ENCODE measurements at places on chromosomes 2 and 18.
A peak's percentile ranks its signal among the peaks of the same experiment; 100 is the strongest.

- DNase-seq: no peak
Measured at GRCh38 chr2:29213888-29214291, 98.7 kb downstream of the CLIP4 start.

- no peak for DNase-seq
Measured at GRCh38 chr2:147002256-147002655, 842.6 kb upstream of the ACVR2A start.

- no peak for DNase-seq
Measured at GRCh38 chr2:12931186-12931844, 214.6 kb downstream of the TRIB2 start.

- no peak for DNase-seq
Measured at GRCh38 chr2:205259121-205259520, 423.2 kb upstream of the NRP2 start.

DNA sequence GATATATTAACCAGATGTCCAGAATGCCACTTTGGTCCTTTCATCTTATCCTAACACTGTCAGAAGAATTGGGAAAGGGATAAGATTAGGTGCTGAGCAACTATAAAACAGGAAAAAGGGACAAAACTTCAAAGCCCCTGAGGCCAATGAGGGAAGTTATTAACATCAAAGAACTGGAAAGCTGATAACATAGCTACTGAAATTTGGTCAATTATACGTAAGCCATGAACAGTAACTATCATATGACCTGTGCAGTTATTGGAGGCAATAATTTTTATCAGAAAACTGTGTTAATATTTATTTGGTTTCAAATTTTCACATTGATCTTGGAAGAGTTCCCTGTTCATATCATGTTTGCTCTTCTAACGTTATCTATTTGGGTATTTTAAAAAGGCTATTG is 2.6 kb upstream of the REG3A start:
- DNase-seq: no peak

DNA sequence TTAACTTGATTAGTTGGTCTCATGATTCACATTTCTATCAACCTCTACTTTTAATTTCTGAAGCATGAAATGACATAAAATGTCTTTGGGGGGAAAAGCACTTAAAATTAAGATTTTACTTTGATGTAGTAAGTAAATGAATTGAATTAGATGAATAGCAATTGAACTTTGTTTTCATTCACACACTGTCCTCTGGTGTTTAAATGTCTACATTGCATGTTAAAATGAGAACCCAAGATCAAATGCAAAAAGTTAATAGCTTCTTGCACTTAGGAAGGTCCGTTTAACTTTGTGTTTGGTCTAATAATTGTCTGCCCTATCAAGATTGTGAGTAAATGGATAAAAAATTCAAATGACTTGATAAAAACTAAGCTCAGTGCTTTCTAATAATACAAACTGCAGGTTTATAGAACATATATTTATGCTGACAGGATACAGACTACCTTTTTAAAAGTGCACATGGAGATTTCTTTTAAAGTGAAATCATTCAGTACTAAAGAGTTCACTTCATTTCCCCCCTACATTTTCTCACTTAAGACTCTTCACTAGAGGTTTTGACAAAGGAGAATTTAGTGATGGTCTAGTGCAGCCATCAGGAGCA is 156.2 kb upstream of the NABP1 start:
- no peak for DNase-seq

- DNase-seq: no peak
Measured at GRCh38 chr2:111662039-111662770, 221.8 kb downstream of the ANAPC1 start.

GRCh38 chr2:237149425-237149824 is 63.7 kb downstream of the COPS8 start:
- DNase-seq: no peak

GRCh38 chr18:69844656-69845055 is 103.0 kb downstream of the CD226 start:
- DNase-seq: no peak

DNA sequence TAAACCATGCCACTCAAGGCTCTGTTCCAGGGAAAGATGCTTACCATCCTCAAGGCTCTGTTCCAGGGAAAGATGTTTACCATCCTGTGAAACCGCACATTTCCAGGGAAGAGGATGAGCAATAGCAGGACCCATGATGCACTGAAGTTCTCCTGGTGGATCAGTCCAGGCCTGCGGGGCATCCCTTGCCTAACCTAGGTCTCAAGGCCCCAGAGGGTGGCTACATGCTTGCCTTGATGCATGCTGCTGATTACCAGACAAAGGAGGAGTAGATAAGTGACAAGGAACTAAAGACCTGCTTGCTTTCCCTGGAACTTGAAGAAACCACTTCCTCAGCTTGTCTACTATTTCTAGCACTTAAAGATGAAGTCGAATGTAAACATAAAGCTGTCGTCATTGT is 111.0 kb upstream of the LINC00305 start:
- no peak for DNase-seq

DNA sequence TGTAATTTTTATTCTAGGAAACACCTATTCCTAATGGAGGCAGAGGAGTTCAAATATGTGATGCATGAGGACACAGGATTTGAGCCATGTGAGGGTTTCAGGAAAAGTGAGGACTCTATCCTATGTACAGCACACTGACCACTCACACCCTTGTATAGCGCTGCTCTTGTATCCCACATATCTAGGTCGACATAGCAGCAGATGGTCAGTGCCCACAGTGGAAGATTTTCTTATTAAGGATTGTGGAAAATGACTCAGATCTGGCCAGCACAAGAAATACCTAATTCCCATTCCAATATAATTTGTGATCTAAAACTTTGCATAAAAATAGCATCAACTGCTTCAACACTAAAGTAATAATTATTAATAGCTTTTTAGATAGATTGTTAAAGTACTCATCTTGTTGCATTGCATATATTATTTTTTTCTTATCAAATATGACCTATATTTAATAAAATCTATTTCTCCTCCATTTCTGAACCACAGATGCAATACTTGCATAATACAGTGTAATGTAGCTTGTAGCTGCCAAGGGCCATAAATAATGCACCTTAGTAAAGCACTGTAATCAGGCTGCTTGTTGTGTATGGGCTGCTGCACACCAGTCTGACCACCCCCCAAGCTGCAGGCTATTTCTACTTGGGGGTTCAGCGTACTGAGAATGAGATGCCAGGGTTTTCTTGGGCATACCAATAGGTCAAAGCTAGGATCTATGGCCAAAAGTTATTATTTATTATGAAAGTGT is 442.2 kb upstream of the CWC22 start:
- DNase-seq: no peak

DNA sequence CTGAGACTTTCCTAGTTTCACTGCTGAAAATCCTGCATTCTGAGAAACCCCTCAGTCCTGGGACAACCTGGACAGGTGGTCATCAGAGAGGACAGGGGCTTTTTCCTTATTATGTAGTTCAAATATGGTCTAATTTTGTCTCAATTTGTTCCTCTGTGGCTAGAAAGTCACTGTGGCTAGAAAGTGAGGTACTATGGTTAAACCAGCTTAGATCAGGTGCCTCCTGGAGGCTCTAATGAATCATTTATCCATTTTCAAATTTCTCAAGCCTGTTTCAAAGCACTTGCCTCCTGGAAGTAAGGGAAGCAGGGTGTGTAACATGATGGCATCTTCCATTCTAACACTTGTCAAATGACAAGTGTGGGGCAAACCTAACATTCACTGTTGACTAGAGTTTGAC is 326.8 kb downstream of the PIK3C3 start:
- DNase-seq: no peak

DNA sequence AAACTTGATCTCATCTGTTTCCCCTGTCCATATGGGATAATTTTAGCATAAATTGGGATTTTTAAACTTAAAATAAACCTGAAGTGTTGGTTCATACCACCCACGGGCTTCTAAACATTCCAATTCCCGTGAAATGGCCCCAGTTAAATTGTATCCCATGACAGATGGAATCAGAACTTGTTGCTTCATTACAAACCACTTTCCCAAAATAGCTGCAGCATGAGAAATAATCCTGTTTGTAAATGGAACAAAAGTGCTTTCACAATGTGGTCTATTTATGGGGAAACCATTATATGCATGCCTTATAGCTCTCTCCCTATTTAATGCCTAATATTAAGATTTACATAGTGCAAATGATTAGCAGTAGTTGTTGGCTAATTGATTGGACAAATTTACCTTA is 15.9 kb downstream of the SCG2 start:
- peak; percentile 60 for DNase-seq

- DNase-seq: no peak
Measured at GRCh38 chr2:16487686-16488085, 177.9 kb downstream of the CYRIA start.

- DNase-seq: no peak
Measured at GRCh38 chr18:595068-595467, 1.7 kb upstream of the CLUL1 start.

- no peak for DNase-seq
Measured at GRCh38 chr2:68390114-68390513, 25.0 kb downstream of the PLEK start.

- peak; percentile 54 for DNase-seq
Measured at GRCh38 chr2:112092286-112093041, 37.4 kb downstream of the TMEM87B start.

- no peak for DNase-seq
Measured at GRCh38 chr18:31573051-31573450, 18.6 kb upstream of the TTR start.

- DNase-seq: peak; percentile 45
Measured at GRCh38 chr2:64179582-64180321, 35.5 kb upstream of the PELI1 start.

DNA sequence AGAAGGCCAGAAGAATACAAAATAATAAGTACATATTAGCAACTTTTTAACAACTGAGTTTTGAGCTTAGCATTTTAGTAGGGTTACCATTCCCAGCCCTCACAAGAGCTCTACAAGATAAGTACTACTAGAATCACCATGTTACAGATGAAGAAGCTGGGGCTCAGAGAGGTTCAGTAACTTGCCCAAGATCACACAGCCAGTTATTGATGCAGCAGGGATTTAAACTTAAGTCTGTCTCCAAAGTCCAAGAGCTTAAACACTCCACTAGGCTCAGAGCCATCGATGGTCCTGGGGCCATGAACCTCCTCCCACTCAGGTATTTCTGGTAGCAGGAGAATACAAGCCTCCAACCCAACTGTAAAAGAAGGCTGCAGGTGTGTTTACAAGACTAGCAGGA is 30.8 kb downstream of the TNS1 start:
- DNase-seq: no peak

GRCh38 chr2:169704160-169704708 is 10.0 kb downstream of the PHOSPHO2 start:
- DNase-seq: no peak

DNA sequence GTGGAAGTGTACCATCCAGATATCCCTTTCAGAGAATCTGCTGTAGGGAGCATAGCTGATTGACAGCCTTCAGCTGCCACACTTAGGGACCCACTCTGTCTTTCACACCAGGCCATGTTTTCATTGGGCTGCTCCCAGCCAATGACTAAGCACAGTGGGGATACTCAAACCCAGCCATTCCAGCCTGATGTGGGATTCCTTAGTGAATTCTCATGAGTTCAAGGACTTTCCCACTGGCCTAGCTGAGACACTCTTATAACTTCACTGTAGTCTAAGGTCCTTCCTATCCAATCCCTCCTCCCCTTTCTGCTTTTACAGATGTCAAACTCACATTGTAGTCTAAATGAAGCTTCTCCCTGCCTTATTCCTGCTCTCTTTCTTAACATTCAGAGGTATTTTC is 201.2 kb downstream of the PIK3C3 start:
- no peak for DNase-seq

DNA sequence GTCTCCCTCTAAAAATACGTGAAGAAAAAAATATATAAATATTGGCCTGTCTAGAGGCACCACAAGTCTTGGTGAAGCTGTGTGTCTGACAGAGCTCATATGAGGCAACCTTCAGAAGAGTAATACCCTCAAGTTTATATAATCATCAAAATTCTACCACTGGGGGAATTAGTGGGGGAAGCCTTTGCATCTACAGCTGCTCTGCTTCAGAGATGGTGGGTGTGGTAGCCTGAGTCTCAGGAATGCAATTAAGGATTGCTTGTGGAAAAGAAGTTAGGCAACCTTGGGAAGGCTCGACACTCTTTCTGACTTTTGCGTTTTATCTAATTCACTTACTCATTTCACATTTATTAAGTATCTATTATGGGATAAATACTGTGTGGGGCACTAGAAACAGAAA is 17.4 kb downstream of the TPGS2 start:
- no peak for DNase-seq

GRCh38 chr2:20583425-20583881 is 67.4 kb downstream of the HS1BP3 start:
- DNase-seq: no peak

GRCh38 chr2:133641942-133642725 is 73.9 kb upstream of the NCKAP5 start:
- no peak for DNase-seq

DNA sequence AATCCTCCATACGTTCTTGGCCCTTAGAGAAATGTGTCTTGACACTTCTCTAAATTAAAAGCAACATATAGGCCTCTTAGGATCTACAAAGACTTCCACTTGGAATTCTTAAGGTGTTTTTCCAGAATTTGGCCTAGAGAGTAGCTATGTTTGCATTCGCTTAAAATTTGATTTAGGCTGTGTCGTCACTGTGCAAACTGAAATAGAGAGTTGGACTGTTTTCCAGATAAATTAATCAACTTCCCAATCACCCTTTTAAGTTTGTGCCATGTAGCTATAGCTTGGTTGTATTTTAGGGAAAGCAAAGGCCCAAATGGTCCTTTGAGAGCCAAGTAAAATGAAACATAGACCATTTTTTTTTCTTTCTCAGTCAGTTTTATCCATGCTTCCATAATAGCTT is 128.6 kb upstream of the RASGRP3 start:
- no peak for DNase-seq

GRCh38 chr18:72985686-72986085 is 117.9 kb upstream of the NETO1 start:
- no peak for DNase-seq

DNA sequence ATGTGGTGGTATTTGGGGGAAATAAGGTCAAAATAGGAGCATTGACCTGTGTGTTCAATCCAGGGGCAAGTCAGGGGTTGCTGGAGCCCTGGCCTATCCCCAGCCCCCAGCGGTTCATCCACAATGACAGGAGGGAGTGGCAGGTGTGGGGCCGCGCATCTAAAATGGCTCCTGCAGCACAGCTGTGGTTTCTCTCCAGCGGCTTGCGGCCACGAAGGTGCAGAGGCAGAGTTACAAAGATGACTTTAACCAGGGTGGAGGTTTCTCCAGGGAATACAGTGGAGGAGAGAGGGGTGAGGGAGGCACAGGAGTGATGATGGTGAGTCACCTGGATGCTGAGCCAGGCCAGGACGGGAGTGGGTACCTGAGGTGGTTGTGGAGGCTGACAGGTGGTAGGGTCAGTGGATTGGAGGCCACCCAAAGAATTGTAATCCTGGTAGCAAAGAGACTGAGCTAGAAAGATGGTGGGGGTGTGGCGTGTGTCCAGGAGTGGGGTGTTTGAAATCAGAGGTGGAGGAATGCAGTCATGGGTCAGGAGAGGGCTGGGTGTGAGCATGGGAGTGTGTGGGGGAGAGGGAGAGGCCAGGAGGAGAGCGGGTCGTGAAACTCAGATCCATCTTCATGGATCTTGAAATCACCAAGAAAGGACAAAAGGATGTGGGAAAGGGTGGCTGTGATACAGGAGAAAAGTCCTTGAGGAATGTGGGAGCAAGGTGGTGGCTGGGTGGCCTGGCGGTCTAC is 83.2 kb downstream of the CTIF start:
- no peak for DNase-seq

- DNase-seq: no peak
Measured at GRCh38 chr2:177404243-177404642, 11.7 kb downstream of the AGPS start.

- no peak for DNase-seq
Measured at GRCh38 chr2:218341381-218341780, 15.3 kb upstream of the CATIP start.
